Activated T-helper 2 cell treated with anti-CD3 and anti-CD28 coated beads, Interferon-gamma antibody, Interleukin-2, Interleukin-4, amounts not matched to agents 10 μg/mL and 5 μg/mL and 100 μg/mL, durations not matched to agents 14 hours and 24 hours and 36 hours (primary cell): ENCODE measurements at places on chromosomes 4 and X. TPM values are rescaled to one million over a fixed set of nuclear protein-coding genes. Genes with fewer than 3 reads are reported as not detected.

GRCh38 chrX:49878128-49878833 lies 1.0 kb upstream of the USP27X start:
- no peaks in the 10 kb centered on the region for H3K36me3 ChIP-seq
- no peak overlapping the region for H3K27ac ChIP-seq
- no peak for DNase-seq

GRCh38 chrX:2242326-2242725 lies 258.4 kb downstream of the DHRSX start:
- no peaks in the 10 kb centered on the region for H3K4me1 ChIP-seq
- H3K4me3 ChIP-seq: no peak overlapping the region
- H3K36me3 ChIP-seq: peaks cover 19% of the 10 kb centered on the region
- H3K27ac ChIP-seq: no peak overlapping the region
- DNase-seq: no peak

DNA sequence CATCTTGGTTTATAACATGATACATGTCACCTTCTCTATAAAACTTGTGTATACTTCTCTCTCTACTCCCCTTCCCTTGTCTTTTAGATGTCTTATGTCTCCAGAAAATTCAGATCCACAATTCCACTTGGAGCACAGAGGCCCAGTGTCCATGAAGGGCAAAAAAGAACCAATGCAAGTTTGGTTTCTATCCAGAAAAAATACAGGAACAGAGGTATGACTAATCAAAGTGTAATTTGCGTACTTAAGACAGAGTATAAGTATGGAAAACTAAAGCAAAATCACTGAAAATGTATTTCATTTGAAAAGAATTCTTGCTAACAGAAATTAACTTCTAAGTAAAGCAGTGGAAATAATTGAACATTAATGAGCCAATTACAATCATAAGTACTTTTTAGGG lies 46.2 kb downstream of the GUCY1B1 start:
- H3K36me3 ChIP-seq: no peaks in the 10 kb centered on the region
- peaks cover 2% of the 10 kb centered on the region for H3K4me1 ChIP-seq
- no peak for DNase-seq
- no peak overlapping the region for H3K4me3 ChIP-seq
- H3K27me3 ChIP-seq: no peaks in the 10 kb centered on the region
- no peak overlapping the region for H3K27ac ChIP-seq

- no peaks in the 10 kb centered on the region for H3K36me3 ChIP-seq
- H3K27me3 ChIP-seq: no peaks in the 10 kb centered on the region
- DNase-seq: no peak
Measured at GRCh38 chr4:23041501-23041900, 348.8 kb downstream of the GBA3 start.

- H3K27me3 ChIP-seq: no peaks in the 10 kb centered on the region
- DNase-seq: no peak
- H3K4me3 ChIP-seq: no peak overlapping the region
- peaks cover 10% of the 10 kb centered on the region for H3K4me1 ChIP-seq
Measured at GRCh38 chr4:173294444-173294843, 39.7 kb downstream of the HMGB2 start.

GRCh38 chr4:76830612-76830963 lies 67.4 kb downstream of the SOWAHB start:
- DNase-seq: no peak
- H3K27me3 ChIP-seq: no peaks in the 10 kb centered on the region
- H3K4me1 ChIP-seq: no peaks in the 10 kb centered on the region
- H3K36me3 ChIP-seq: no peaks in the 10 kb centered on the region
- no peak overlapping the region for H3K27ac ChIP-seq

DNA sequence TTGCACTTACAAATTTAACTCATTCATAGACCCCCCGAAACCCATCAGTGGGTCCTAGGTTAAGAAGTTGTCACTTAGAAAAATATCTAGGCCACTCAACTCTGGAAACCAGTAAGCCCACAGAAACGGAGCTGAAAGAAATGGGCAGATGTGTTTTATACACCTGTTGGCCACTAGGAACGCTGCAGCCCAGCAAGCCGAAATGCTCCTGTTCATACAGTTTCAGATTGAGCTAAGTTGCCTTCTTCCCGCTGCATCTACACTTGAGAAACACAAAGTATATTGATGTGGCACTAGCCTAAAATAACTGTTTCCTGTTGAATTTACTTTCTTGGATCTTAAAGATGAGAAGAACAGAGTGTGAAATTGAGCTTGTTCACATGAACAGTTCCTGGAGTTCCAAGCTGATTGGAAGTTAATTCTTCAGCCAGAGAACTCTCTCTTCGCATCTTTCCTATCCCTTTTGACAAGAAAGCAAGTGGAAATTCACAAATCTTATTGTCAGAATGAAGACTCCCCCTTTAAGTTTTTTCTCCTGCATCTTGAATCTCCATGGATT lies 174.1 kb downstream of the RBMX2 start:
- H3K4me1 ChIP-seq: peaks cover 2% of the 10 kb centered on the region
- no peak for DNase-seq
- no peaks in the 10 kb centered on the region for H3K36me3 ChIP-seq

- peaks cover 1% of the 10 kb centered on the region for H3K27me3 ChIP-seq
- no peak overlapping the region for H3K27ac ChIP-seq
- DNase-seq: no peak
- peaks cover 4% of the 10 kb centered on the region for H3K36me3 ChIP-seq
Measured at GRCh38 chr4:83552083-83552482, 16.2 kb downstream of the GPAT3 start.

DNA sequence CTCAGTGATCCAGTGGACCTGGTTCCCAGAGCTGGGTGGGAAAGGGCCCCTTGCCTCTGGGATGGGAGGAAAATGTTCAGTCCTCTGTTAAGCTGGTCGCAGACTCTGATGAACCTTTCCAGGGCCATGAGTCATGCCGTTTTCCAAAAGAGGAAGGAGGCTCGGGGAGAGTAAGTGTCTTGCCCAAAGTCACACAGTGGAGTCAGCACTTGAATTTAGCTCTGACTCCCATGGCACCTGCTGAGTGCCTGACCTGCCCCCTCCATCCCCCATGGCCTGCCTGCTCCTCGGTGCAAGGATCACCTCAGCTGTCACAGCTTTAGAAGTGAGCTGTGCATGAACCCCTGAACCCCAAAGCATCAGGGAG lies 14.0 kb upstream of the KIAA0232 start:
- DNase-seq: no peak
- H3K4me3 ChIP-seq: no peak overlapping the region
- H3K4me1 ChIP-seq: peaks cover 9% of the 10 kb centered on the region
- H3K36me3 ChIP-seq: no peaks in the 10 kb centered on the region
- peaks cover 6% of the 10 kb centered on the region for H3K27me3 ChIP-seq

DNA sequence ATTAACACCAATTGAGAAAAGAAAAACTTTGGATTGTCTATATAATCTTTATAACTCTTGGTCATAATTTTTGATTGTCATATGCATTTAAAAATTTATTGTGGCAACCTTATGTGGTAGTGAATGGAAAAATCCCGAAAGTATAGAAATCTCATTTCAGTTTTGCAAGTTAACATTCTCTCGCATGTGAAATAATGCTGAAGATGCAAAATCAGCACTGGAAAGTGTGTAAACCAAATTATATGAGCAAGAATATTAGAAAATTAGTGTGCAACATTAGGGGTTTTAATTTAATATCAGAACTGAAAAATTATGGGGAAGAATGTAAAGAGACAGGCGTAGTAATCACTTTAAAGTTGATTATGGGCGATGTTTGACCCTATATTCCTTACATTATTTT lies 1472.8 kb downstream of the PCDH7 start:
- no peak overlapping the region for H3K4me3 ChIP-seq
- no peaks in the 10 kb centered on the region for H3K36me3 ChIP-seq
- no peaks in the 10 kb centered on the region for H3K4me1 ChIP-seq
- no peak overlapping the region for H3K27ac ChIP-seq
- no peaks in the 10 kb centered on the region for H3K27me3 ChIP-seq

DNA sequence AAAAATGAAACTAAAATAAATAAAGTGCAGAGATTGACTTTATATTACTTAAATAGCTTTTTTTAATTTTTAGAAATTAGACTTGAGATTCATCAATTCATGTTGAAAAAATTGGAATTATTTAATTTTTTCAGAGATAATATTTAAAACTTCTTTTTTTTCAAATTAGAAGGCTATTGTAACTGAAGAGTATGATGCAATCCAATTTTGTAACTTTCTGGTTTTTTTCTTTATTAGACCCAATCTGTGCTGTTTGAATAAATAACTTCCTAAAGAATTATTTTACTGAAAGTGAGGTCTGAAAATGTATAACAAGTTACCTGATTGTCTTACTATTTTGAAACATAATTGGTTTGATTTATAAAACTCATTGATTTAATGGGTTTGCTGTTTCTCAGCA lies 200.9 kb downstream of the MAD2L1 start:
- H3K27me3 ChIP-seq: no peaks in the 10 kb centered on the region
- H3K4me1 ChIP-seq: no peaks in the 10 kb centered on the region
- H3K27ac ChIP-seq: no peak overlapping the region
- H3K4me3 ChIP-seq: no peak overlapping the region
- DNase-seq: no peak

DNA sequence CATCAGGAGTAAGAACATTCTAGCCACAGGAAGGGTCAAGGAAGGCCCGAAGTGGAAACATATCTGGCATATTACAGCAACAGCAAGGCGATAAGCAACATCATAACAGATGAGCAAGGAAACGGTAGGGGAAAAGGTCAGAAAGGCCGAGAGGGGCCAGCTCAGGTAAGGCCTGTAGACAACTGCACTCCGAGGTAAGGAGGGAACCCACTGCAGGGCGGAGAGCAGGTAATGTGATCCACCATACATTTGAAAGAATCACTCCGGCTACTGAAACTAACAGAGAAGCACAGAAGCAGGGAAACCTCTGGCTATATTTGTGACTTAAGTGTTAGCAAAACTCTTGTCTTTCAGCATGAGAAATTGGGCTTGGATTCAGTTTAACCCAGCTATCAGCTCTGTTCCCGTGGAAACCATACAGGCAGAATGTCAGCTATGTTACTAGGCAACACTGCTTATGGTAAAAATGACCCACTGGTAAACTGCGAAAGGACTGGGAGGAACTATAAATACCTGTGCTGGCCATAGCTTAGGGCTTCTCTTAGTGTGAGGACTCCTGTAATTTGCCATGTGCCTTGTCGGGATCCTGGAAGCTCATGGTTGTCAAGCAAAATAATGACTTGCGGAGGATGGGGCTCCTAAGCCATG lies 31.0 kb downstream of the FRYL start:
- peaks cover 41% of the 10 kb centered on the region for H3K4me1 ChIP-seq
- peaks cover 14% of the 10 kb centered on the region for H3K36me3 ChIP-seq
- no peaks in the 10 kb centered on the region for H3K27me3 ChIP-seq
- no peak for DNase-seq
- H3K27ac ChIP-seq: no peak overlapping the region

DNA sequence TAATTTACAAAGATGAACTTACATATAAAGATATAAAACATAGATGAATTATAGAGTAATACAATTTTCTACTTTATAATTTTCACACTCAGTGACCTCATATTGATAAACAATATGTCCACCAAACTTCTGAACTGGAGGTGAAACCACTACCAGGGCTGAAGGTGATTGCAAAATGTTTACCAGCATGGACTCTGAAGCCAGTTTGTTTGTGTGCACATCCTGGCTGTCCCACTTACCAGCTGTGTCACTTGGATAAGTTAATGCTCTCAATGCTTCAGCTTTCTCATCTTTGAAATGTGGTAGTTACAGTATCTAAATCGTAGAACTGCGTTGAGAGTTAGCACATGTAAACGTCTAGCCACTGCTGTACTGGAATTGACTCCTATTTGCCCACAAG lies 392.6 kb downstream of the HNRNPD start:
- no peaks in the 10 kb centered on the region for H3K36me3 ChIP-seq
- no peak overlapping the region for H3K4me3 ChIP-seq
- no peaks in the 10 kb centered on the region for H3K4me1 ChIP-seq
- H3K27ac ChIP-seq: no peak overlapping the region
- no peaks in the 10 kb centered on the region for H3K27me3 ChIP-seq

GRCh38 chr4:3190549-3190948 lies 58.4 kb upstream of the MSANTD1 start:
- H3K36me3 ChIP-seq: peaks cover 39% of the 10 kb centered on the region
- no peak overlapping the region for H3K4me3 ChIP-seq
- H3K27ac ChIP-seq: no peak overlapping the region

OTC gene
- total RNA-seq: not detected in 2 replicates

RNF212 gene
- total RNA-seq: 0.62 and 0.85 TPM in 2 replicates

EGFL6 gene
- 2.3 and 3.4 TPM in 2 replicates for total RNA-seq
